ENCODE measurements at places on chromosomes 4 and X.

GRCh38 chrX:41265615-41266014 lies 68.3 kb upstream of the DDX3X start:
- DNase-seq, result no peak

DNA sequence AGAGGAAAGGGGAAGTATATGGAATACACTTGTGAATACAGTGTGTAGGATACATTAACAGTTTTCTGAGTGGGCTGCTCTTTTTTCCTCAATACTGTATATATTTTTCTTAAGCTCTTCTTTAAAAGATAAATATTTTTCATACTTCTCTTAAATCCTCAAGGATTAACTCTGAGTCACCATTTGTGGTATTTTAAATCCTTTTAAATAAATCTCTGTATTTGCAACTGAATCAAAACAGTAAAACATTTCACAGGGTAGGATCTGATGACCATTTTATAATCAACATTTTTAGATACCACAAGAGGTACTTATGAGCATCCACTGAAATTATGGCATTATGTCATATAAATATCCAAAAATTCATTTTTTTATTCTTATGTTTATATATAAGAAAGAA lies 87.6 kb downstream of the GAB1 start:
- no peak for DNase-seq

GRCh38 chr4:23207059-23207458 lies 514.3 kb downstream of the GBA3 start:
- no peak for DNase-seq

- no peak for DNase-seq
Measured at GRCh38 chrX:74853255-74853654, 72.0 kb downstream of the NEXMIF start.

GRCh38 chrX:23436875-23437274 lies 102.2 kb downstream of the PTCHD1 start:
- DNase-seq, result no peak
